ENCODE measurements at places on chromosomes 2 and 18.

- no peak for DNase-seq
These were observed 22.9 kb downstream of the ITGAV start for GRCh38 chr2:186612555-186613440.

DNA sequence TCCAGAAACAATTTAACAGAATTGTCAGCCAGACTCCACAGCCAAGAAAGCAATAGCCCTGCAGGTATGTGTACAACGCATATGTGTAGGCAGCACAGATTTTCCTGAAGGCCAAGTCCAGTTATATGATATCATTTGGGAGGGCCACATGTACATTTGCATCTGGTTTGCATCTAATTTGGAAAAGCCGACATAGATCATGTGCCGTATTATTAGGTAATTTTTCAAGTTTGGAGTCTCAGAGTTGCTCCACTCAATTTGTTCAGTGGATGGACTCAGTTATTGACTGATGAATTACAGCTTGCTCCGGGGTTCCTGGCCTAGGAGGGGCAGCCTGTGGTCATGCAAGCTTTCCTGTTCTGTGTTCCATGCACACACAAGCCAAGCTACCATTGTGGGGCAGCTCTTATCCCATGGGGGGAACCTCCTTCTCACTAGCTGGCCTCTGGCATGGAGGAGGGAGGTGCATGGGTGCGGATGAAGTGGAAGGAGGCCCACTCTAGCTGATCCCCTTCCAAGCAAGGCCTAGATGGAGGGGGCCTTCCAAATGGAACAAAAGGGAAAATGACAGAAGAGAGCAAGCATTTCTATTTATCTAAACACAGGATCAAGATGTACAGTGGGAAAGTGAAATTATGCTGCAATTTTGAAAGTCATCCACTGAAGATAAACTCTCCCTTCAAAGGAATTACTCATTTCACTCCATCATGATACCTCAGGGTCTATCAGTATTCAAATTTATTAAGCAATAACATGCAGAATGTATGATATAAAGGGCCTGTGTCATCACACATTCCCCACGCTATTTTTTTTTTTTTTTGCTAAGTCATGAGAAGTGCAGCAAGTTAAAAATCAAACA lies 202.6 kb upstream of the SMAD2 start:
- DNase-seq, result no peak

GRCh38 chr2:10614939-10615338 lies 74.8 kb downstream of the NOL10 start:
- no peak for DNase-seq

DNA sequence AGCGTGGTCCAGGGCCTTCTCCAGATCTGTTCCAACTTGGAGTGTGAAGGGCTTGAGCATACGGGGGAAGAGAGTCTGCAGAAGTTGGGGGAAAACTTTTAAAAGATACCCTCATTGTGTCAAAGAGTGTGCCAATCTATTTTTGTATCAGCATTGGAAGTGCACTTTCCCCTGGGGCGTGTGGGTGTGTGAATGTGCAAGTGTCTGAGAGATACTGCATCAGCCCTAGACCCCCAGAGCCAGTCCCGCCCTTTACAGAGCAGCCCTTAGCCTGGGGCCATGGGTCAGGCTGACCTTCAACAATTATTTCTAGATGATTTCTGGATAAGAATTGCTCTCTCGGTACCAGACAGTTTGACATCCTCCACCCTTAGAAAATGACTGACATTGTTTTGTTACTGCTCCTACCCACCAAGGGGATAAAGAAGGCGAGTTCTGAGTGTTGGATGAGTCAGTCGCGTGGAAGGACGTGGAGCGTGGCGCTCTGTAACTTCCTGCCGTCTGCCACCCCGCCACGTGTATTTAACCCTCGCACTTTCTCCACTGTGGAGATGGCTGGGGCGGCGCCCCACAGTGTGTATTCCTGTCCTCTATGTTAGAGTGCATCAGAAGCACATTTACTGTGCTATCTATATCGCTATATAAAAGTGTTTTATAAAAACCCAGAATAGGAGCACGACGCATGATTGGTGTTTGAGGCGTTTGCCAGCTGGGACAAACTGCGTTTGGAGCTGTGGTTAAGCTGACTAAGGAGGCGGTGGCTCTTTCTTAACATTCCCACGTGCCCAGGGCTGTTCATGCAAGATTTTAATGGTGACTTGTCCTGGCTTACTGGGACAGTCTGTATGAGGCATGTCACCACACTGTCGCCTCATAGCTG lies 122.6 kb downstream of the CABLES1 start:
- no peak for DNase-seq

GRCh38 chr18:43046322-43046721 lies 69.2 kb downstream of the RIT2 start:
- no peak for DNase-seq

DNA sequence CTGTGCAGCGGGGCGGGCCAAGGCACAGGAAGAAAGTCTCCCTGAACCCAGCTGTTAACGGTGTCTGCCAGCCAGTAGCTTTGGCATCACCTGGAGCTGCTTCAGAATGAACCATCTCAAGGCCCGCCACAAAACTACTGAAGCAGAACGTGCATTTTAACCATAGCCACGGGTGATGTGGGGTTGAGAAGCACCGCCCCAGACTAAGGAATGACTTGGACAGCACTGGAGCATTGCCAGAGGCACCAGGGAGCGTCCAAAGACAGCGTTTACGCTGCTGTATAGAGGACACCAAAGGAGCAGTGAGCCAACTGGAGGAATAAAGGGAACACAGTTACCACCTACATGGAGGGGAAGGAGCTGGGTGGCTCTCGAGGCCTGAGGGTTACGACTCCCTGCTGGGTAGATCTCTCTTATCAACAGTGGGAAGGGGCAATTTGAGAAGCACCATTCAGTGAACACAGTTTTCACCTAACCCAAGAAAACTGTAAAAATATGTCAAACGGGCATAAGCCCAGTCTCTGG lies 28.4 kb upstream of the LONRF2 start:
- no peak for DNase-seq

GRCh38 chr2:220445429-220446105 lies 818.1 kb downstream of the SLC4A3 start:
- DNase-seq, result no peak

GRCh38 chr2:161090411-161090810 lies 69.8 kb upstream of the TANK start:
- no peak for DNase-seq

DNA sequence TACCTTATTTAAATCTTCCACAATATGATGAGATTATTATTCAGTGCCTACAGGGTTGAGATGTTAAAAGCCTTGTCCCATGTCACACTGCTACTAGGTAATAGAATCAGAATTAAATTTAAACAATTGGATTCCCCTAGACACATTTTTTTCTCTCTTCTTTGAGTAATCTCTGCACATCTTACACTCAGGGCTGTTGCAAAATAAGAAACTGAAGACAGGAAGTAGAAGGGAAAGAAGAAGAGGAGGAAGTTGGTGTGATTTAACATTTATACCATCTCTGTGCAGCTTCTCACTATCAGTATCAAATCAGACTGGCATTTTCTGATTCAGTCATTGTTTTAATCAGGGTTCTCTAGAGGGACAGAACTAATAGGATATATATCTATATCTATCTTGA lies 677.6 kb downstream of the IRS1 start:
- no peak for DNase-seq

DNA sequence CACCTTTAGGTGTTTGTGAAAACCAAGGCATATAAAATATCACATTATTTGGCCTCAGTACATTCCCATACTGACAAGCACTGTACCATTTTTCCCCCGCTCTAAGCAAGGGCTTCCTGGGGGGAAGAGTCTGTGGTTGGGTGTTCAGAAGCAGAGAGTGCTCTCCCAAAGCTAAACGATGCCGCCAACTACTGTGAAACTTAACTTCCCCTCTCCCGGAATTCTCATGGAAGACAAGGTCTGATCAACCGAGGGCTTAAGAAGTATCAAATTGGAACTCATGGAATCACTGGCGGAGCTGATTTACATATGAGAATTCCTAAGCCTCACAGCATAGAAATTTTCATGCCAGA lies 433 bp upstream of the MFF start:
- no peak for DNase-seq

- no peak for DNase-seq
These were observed 110.3 kb downstream of the SP3 start for GRCh38 chr2:173854840-173855239.

- DNase-seq, result no peak
These were observed 65.0 kb downstream of the NYAP2 start for GRCh38 chr2:225464346-225465025.

- DNase-seq, result no peak
These were observed 45.9 kb upstream of the TXNDC2 start for GRCh38 chr18:9839853-9840252.

GRCh38 chr2:234564699-234565098 lies 67.8 kb upstream of the ARL4C start:
- no peak for DNase-seq

DNA sequence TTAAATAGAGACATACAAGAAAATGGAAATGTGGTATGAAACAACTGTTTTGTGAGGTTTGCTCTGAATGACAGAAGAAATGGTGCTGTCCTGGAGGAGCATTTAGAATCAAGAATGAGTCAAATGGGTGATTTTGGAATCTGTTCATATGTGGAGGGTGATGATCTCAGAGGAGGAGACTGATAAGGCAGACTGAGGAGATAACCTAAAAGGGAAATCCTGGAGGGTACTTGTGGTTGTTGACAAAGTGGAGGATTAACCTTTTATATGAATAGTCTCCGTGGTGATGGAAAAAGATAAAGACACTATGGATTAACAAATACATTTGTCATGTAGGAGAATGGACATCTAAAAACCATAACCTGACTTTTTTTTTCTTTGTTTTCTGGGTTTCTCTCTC lies 74.1 kb downstream of the MMADHC start:
- DNase-seq, result no peak

GRCh38 chr2:204670124-204670523 lies 124.8 kb downstream of the PARD3B start:
- DNase-seq, result no peak

DNA sequence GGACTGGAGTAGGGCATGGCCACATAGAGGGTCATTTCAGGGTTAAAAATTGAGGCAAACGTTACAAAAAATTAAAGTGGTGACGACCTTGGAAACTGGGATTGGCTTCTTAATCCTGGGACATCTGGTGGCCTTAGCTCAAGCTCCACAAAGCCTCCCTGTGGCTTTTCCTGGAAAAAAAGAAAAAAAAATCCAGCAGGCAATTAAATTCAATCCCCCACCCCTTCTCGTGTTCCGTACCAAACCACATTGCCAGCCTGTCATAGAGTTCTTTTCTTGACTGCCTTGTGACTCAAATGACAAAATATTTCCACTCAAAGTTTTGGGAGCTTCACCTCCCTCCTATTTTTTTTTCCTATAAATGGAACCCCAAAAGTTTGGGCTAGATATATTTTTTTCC lies 195.6 kb downstream of the HRH4 start:
- DNase-seq, result no peak

DNA sequence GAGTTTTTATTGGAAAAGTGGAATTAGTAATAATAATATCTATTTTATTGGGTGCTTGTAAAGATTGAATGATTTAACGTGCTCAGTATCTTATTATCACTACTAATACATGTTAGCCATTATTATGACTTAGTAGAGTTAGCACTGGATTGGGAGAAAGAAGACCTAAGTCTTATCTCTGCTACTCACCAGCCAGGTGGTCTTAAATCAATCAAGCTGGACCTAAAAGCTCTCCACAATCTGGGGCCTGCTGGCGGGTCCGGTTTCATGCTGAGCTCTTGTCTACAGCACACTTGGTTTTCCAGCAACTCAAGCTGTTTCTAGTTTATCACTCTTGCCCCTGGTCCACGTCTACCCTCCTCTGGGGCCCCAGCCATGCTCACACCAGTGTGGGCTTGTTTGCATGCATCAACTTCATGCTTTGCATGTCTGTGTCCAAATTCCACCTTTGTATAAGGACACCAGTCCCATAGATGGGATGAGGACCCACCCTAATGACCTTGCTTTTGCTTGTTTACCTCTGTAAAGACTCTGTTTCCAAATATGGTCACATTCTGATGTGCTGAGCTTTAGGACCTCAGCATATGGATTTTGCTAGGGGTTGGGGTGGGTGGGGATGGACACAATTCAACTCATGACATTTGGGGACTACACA lies 363.1 kb downstream of the LPIN1 start:
- DNase-seq, result no peak

DNA sequence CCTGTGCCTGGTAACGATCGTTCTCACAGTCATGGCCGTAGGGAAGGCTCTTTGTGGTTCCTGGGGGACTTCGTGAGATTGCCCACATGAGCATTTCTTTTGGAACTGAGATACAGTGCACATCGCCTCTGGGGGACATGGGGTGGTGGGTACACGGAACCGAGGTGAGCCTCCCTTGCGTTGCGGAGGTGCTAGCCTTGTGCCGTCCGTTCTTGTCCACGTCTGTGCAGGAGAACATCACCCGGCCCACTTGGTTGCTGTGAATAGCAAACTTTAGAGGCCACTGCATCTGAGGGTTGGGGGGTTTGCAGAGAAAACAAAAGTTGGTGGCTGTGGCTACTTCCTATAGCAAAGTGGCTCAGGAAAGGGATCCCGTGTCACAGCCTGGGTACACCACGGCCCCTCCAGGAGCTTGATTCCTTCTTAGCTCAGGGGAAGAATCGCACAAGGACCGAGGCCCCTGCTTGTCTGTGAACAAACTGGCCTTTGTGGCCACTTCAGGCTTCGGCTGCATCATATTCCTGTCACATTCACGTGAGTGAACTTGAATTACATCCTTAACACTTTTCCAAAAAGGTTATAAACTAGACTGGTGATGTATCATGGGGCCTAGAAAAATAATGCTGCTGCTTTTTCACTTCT lies 72.6 kb downstream of the LRRFIP1 start:
- no peak for DNase-seq

DNA sequence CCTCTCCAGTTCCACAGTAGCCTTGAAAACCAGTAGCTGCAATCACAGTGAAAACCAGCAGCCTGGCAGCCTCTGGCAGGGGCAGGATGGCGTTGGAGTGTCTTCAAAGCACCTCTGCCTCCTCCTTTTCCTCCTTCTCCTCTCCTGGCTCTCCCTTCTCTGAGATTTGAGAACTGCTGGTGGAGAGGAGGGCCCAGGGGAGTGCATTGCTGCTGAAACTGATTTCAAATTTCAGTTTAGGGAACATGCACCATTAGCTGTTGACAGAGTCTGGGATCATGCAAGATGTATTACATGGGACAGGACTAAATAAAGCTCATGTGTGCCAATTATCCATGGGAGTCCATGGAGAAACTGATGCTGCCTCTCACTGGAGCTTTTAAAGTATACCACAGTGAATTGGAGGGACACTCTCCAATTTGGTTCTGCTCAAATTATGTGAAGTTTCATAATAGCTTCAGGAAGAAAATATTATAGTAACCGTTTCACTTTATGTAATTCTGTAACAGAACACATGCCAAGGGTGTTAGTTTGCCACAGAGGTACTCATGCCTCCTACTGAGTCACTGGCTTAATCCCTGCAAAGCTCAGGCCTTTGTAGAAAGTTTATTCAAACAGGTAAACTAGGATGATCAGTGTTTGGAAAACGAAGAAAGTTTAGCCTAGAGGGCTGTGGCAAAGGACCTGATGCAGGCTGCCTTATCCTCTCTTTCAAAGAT lies 146.1 kb downstream of the PRPF40A start:
- no peak for DNase-seq

DNA sequence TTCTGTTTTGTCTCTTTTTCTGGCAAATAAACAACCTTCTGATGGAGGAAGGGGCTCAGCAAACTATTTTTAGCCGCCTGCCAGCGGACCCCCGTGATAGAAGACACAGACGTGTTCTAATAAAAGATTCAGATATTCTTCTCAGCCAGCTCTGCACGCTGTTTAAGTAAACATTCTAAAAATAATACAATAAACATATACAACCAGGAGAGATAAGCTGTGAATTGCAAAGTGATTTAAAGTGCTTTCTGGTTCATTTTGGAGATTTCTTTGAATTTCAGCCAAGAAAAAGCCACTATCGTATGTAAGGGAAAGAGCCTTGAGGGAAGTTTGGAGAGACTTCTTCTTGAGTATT lies 201.3 kb downstream of the EPHA4 start:
- DNase-seq, result no peak

- no peak for DNase-seq
These were observed 259.1 kb upstream of the RBMS1 start for GRCh38 chr2:160752475-160753330.

Data from effector CD8-positive, alpha-beta T cell (primary cell).